Esophagus squamous epithelium (tissue), 5 donors: ENCODE measurements at places on chromosomes 16 and 17. TPM values are rescaled to one million over a fixed set of nuclear protein-coding genes. Genes with fewer than 3 reads are reported as not detected.

DNA sequence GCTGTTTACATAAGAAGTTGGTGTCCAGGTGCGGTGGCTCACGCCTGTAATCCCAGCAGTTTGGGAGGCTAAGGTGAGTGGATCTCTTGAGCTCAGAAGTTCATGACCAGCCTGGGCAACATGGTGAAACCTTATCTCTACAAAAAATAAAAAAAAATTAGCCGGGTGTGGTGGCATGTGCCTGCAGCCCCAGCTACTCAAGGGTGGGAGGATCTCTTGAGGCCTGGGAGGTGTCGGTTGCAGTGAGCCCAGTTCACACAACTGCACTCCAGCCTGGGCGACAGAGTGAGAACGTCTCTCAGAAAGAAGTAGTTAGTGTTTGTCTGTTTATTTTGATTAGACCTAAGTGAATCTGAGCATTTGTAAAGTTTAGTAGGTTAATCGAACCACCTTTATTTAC, 12.8 kb downstream of the DDX19A start:
- no peak for DNase-seq

DNA sequence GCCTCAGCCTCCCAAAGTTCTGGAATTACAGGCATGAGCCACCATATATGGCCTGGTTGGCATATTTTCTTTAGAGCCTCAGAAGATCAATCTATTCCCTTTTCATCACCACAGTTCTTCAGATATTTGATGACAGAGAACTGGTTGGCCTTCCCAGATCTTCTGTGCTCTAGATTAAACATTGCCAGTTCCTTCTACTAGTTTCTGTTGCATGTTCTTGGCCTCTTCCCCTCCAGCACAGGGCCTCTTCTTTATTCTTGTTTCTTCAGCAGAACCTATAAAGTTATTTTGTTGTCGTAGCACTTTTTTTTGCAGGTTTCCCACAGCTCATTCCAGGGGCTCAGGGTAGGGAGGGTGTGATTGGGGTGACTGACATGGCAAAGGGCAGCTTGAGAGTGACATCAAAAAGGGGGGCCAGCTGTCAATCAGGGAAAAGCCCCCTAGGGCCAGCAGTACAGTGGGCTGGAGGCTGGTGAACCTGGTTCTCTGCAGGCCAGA, 9.3 kb downstream of the CHD9 start:
- no peak for DNase-seq

GRCh38 chr16:66409156-66409555, 17.9 kb upstream of the BEAN1 start:
- DNase-seq: no peak

DNA sequence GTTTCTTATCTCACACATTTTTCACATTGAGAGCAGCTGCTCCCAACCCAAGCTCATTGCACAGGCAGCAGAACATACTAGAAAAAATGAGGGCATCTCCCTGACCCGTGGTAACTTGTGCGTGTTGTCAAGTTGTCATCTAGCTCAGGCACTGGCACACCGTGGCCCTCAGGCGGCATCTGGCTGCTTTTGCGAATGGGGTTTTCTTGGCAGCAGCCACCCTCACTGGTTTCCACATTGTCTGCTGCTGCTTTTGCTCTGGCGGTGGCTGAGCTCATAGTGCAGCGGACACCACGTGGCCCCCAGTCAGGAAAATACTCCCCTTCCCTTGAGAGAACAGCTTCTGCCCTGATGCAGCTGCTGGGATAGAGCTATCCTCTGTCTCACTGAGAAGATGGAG, 9.4 kb upstream of the TEDC2 start:
- no peak for DNase-seq

DNA sequence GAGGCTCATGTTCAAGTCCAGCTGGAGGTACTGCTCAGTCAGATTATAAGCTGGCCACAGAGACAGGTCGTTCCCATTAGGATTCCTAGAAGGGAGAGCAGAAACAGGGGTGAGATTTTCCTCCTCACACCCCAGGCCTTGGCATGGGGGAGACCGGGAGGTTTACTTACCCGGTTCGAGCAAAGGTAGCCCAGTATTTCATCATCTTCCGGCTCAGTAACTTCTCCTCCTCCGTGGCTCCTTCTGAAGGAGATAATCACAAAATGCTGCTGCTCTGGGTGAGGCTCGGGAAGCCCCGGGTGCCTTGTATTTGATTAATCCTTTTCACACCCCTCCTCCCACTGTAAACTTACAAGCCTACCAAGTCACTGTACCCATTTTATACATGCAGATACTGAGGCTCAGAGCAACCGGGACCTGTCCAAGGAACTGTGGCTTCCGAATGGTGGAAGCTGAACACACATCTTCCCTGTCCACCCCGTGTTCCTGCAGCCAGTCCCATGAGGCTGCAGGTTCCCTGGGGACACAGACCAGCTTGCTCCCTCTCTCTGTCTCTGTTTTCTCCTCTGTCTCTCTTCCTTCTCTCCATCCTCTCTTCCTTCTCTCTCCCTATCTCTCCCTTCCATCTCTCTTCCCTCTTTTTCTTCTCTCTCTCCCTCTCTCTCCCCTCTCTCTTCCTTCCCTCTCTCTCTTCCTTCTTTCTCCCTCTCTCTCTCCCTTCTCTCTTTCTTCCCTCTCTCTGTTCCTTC, 13.9 kb upstream of the CES1 start:
- no peak for DNase-seq

DNA sequence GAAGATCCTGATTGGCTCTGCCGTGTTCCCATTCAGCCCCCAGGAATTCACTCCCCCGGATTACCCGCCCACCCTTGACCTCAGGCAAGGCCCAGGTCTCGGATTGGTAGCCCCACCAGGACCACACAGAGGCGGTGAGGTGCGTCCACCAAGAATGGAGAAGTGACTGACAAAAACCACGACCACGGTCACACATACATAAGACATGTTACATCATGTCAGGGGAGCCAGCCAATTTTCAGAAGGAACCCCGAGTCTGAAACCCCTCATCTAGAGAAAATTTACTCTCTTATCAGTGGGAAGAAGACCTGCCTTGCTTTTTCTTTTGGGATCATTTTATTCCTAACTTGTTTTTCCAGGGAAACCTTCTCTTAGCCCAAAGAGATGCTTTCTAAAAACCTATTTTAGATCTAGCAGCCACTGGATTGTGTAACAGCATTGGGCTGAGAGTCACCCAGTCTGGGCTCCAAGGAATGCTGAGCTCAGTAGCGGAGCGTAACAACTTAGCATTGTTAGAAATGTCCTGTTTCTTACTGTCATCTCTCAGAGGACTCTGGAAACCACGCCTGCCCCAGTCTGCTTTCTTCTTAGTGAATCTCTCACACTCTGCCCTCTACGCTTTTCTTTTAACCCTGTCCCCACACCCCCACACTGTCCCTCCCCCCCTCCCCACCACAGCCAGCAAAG, 164.1 kb downstream of the CMIP start:
- no peak for DNase-seq

DNA sequence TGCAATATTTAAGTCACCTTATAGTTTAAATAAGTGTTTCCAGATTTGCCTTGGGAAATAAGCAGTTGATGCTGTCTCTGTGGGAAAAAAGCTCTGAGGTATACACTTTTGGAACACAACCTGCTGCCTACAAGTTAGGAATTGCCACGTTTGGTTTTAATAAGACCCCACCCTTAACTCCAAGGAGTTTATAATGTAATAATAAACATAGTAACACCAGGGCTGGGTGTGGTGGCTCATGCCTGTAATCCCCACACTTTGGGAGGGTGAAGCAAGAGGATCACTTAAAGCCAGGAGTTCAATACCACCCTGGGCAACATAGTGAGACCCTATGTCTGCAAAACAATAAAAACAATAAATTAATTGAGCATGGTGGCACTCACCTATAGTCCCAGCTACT, 15.9 kb upstream of the SMG1 start:
- DNase-seq: no peak

GRCh38 chr17:31499771-31500554, 108.5 kb downstream of the RAB11FIP4 start:
- DNase-seq: no peak

GRCh38 chr16:3074860-3075522, 9.6 kb downstream of the IL32 start:
- DNase-seq: no peak

GRCh38 chr17:75478508-75478907, 22.1 kb downstream of the TMEM94 start:
- DNase-seq: no peak

DNA sequence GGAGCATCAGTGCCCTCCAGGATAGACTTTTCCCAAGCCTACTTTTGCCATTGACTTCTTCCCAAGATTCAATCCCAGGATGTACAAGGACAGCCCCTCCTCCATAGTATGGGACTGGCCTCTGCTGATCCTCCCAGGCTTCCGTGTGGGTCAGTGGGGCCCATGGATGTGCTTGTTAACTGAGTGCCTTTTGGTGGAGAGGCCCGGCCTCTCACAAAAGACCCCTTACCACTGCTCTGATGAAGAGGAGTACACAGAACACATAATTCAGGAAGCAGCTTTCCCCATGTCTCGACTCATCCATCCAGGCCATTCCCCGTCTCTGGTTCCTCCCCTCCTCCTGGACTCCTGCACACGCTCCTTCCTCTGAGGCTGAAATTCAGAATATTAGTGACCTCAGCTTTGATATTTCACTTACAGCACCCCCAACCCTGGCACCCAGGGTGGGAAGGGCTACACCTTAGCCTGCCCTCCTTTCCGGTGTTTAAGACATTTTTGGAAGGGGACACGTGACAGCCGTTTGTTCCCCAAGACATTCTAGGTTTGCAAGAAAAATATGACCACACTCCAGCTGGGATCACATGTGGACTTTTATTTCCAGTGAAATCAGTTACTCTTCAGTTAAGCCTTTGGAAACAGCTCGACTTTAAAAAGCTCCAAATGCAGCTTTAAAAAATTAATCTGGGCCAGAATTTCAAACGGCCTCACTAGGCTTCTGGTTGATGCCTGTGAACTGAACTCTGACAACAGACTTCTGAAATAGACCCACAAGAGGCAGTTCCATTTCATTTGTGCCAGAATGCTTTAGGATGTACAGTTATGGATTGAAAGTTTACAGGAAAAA, 9.7 kb upstream of the CYLD start:
- DNase-seq: no peak

DNA sequence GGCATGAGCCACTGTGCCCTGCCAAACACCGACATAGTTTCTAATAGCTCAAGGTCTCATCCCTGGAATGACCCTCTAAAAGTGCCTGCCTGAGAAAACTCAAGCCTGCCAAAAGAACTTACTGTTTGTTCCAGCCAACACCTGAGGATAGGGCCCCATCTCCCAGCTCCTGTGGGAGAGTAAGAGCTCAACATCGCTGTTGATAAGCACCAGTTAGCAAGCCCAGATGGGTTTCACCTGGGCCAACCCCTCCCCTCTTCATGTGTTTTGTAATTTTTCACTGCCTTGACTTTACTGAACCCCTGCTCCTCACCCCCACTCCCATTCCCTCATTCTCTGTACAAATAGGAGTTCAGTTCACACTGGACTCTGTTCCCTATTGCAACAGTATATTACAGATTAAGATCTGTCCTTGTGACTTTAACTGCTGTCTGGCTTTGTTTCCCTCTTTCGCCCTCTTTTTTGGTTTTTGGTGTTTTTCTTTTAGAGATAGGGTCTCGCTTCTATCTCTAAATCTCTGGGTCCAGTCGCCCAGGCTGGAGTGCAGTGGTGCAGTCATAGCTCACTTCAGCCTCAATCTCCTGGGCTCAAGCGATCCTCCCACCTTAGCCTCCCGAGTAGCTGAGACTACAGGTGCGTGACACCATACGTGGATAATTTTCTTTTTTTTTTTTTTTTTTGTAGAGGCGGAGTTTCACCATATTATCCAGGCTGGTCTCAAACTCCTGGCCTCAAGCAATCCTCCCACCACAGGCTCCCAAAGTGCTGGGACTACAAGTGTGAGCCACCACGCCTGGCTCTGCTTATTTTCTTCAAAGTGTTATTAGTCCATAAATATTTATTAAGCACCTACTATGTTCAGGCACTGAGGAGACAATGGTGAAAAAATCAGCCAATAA, 12.3 kb downstream of the NUPR1 start:
- no peak for DNase-seq

DNA sequence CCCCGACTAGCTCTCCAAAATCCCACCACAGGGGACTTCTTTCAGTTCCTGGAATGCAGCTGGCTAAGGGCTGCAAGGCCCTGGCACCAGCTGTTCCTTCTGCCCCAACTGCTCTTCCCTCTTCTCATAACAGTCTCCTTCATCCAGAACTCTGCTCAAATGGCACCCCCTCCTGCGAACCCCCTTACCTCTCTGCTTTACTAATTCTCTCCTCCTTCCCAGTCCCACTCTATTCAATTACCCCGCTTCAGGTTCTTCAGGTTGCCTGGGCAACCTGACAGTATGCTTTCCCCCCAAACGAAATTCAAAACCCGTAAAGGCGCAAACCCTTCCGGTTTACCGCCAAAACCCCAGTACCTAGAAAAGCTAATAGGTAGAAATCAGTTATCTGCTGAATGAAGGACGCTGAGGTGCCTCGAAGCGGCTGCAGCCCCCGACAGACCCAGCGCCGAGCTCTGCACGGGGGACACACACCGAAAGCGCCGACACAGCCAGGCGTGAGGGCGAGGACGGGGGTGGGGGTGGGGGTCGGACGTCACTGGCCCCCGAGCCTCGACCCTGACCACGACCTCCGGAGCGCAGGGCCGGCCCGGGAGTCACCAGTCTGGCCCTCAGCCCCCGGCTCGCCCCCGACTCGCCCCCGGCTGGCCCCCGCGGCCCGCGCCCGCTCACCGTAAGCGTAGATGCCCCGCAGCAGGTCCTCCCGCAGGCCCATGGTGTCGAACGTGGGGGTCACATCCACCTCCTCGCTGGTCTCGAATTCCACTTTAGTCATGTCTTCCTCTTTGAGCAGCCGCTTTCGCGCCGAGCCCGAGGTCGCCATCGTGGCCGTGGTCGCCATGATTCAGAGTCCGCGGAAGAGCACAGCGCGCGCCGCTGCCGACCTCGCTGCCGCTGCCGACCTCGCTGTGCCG, 550 bp downstream of the EIF4A3 start:
- no peak for DNase-seq

DNA sequence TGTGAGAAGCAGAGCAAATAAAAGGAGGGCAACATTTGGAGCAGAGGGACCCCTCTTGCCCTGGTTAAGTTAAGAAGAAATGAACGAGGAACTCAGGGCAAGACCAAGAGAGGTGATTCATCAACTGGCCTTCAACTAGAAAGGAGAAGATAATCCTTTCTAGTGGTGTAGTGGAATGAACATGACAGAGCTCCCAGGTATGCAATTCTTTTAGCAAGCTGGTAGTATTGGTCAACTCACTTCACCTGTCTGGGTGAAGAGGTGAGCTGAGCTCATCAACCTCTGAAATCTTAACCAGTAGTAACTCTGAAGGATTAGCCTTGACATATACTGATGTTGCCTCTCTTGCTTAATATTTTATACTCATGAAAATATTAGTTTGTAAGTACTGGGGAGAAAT, 1024.7 kb upstream of the GOT2 start:
- DNase-seq: no peak

The HP gene
- total RNA-seq: 1.0 TPM

The TBC1D28 gene
- not detected for total RNA-seq

The ESRP2 gene
- total RNA-seq: 44.6 TPM

The TBC1D16 gene
- 20.2 TPM for total RNA-seq

The IL34 gene
- 26.6 TPM for total RNA-seq

The LGALS9B gene
- total RNA-seq: 2.9 TPM

The ARL6IP1 gene
- 76.5 TPM for total RNA-seq

The COPRS gene
- total RNA-seq: 29.3 TPM

The TNK1 gene
- total RNA-seq: 8.1 TPM
